ENCODE measurements at places on chromosomes 11 and 22. TPM values are rescaled to one million over a fixed set of nuclear protein-coding genes. Genes with fewer than 3 reads are reported as not detected.

The SCUBE1 gene
- 10.9 TPM for polyA plus RNA-seq

The KCNK4 gene
- not detected for polyA plus RNA-seq

The OR52H1 gene
- not detected for polyA plus RNA-seq

The LMO1 gene
- 0.25 TPM for polyA plus RNA-seq

The MMP12 gene
- 4.2 TPM for polyA plus RNA-seq

The TSPO gene
- polyA plus RNA-seq = 12.2 TPM

The ART1 gene
- polyA plus RNA-seq = not detected

The CARD18 gene
- polyA plus RNA-seq = not detected

The DDTL gene
- 9.7 TPM for polyA plus RNA-seq

The DNAJC4 gene
- polyA plus RNA-seq = 63.6 TPM

The SLC39A13 gene
- 55.8 TPM for polyA plus RNA-seq

The PKDREJ gene
- polyA plus RNA-seq = 0.36 TPM

The TEX12 gene
- polyA plus RNA-seq = 0.28 TPM

GRCh38 chr11:29251738-29252137, 765.1 kb downstream of the KCNA4 start:
- no peak for DNase-seq

GRCh38 chr11:7645206-7645605, 28.1 kb downstream of the CYB5R2 start:
- no peak for DNase-seq

- DNase-seq = no peak
Observed at GRCh38 chr11:116853461-116854073, 16.1 kb upstream of the APOA1 start.

GRCh38 chr11:71447791-71448256, 369 bp downstream of the DHCR7 start:
- peak; percentile 21 for DNase-seq

DNA sequence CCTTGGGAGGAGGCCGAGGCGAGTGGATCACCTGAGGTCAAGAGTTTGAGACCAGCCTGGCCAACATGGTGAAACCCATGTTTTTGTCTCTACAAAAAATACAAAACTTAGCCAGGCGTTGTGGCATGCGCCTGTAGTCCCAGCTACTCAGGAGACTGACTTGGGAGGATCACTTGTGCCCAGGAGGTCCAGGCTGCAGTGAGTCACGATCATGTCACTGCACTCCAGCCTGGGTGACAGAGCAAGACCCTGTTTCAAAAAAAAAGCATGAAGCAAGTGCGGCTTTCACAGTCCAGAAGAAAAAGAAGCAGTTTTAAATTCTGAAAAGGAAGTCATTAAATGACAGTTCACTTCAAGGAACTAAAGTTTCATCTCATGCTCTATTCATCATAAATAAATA, 7.1 kb upstream of the LTO1 start:
- DNase-seq = no peak

GRCh38 chr11:77214557-77214956, 86.5 kb downstream of the MYO7A start:
- no peak for DNase-seq

DNA sequence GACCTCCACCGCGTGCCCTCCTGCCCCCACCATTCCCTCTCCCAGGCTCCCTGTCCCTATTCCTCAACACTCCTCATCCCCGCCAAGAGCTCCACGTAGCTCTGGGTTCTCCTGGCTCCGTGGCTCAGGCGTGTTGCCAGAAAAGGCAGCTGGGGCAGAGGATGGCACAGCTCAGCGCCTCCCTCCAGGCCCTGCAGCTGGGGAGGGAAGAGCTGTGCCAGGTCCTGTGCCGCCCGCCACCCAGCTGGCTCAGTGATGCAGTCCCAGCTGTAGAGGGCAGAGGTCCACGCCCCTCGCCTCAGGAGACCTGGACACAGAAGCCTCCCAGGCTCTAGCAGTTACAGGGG, 4.2 kb downstream of the ARHGAP1 start:
- DNase-seq = no peak

DNA sequence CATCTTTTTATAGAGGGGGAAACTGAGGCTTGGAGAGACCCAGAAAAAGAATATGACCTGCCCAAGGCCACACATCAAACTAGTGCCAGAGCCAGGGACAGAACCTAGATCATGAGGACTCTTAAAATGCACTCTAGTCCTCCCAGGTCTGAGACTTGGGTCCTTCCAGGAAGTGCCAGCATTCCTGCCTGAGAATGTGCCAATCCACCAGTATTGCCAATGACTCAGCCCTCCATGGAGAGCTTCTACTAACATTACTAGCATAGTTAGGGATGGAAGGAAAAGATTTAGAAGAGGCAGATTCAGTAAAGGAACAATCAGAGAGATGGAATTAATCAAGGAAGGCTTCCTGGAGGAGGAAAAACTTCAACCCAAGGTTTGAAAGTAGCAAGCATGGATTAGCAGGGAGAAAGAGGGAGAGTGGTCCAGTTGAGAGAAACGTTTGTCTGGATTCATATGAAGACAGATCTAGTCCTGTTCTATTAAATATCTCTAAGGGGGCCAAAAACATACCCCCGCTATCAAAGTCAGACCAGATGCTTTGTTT, 20.1 kb upstream of the SMIM35 start:
- no peak for DNase-seq

DNA sequence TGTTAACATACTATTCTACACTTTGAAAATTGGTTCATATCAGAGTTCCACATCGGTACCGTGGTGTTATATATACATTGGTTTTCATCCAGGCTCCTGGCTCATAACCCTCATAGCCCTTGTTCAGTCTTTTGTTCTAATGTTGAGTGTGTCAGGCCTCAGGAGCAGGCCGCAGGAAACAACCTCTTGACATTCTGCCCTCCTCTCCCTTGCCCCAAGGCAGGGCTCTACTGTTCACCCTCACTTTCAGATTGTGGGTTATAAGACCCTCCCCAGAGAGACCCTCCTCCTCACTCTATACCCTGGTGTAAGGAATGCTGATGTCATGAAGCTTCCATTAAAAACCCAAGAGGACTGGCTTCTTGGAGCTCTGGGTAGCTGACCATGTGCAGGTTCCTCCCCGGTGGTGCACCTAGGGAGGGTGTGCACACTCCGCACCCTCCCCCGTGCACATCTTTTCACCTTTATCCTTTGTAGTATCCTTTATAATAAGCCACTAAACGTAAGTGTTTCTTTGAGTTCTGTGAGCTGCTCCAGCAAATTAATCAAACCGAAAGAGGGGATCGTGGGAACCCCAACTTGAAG, 12.1 kb downstream of the SSH3 start:
- DNase-seq = no peak

DNA sequence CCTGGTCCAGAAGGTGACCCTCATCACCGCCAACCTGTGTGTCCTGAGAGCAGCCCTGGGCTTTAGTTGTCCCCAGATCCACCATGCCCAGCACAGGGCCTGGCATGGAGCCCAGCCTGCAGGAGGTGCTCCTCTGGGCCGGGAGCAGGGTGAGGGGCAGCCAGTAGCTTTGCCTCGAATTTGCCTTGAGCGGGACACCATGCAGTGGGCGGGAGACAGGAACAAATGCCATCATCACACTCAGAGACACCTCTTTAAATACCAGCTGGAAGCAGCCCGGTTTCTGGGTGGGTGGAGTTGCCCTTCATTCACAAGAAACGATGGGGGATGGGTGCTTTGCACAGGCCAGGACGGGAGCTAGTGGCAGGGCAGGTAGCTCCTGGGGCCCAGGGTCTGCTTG, 19.3 kb downstream of the FLRT1 start:
- no peak for DNase-seq

- no peak for DNase-seq
Observed at GRCh38 chr11:122422682-122423081, 232.8 kb upstream of the UBASH3B start.

DNA sequence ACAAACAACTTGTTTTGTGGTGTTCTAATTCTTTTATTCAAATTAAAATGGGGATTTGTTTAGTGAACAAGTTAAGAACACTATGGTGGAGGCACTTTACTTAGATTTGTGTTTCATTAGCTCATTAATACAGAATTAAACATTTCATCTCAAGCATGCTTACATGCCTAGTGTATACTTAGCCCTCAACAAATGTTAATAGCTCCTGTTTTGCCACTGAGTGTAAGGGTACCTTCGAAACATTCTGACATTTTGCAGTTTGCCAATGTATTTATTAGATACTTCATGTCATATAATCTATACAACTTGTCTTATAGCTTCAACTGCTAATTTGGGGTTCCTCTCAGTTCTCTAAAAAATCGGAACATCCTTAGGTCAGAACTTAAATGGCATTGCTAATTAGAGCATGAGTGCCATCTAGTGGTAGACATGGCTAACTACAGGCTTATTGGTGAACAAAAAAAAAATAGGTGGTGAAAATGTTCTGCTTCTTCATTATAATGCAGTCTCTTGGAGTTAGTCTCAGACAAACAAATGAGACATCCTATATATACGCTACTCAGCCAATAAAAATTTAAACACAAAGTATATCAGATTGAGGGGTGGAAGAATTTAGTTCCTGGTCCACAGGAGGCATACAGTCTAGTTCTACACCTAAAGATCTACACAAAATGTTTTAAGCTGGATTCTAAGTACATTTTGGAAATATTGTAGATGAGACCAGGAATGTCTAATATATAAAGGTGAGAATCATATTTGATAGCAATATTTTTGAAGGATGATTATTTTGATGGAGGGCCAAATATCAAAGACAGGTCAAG, 4.9 kb upstream of the CNTN5 start:
- DNase-seq = peak; percentile 47

- DNase-seq = no peak
Observed at GRCh38 chr11:9732453-9732852, 68.6 kb downstream of the SWAP70 start.

DNA sequence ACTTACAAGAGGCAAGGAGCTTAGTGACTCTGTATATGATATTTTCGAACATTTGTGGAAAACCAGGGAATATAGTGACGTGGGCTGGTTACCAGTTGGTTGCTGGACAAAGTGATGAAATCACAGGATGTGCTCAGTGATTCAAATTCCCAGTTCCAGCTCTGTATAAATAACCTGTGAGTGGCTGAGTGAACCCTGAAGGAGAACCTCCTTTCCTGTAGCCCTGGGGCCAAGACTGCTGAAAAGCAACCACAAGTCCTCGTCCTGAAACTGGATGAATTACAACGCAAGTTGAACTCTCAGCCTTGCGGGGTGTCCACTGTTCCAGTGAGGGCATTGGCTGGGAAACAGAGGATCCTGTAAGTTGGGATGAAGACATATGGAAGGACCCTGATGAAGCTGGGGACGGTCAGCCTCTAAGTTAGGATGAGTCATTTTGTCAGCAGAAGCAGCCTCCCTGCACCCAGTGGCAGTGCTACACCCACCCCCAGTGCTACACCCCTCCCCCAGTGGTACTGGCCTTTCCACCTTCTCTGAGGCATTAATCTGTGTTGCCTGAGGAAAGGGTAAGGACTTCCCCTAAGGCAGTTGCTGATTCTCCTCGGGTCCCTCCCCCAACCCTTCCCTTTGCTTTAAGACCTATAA, 22.0 kb upstream of the CD81 start:
- DNase-seq = no peak

DNA sequence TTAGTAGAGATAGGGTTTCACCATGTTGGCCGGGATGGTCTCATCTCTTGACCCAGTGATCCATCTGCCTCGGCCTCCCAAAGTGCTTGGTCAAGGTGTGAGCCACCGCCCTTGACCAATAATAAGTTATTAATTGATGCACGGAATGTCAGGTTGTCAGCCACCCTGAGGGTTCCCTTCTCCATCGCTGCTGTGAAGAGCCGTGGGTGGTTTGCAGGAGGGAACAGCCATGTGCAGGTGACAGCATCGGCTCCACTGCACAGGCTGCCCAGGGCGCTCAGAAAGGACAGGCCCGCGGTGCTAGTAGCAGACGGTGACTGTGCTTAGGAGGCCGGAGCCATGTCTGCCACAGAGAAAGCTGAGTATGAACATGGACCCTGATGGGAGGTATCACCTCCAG, 814.0 kb downstream of the BRD1 start:
- DNase-seq = no peak

GRCh38 chr22:26725012-26725676, 67.8 kb downstream of the MIAT start:
- DNase-seq = no peak

DNA sequence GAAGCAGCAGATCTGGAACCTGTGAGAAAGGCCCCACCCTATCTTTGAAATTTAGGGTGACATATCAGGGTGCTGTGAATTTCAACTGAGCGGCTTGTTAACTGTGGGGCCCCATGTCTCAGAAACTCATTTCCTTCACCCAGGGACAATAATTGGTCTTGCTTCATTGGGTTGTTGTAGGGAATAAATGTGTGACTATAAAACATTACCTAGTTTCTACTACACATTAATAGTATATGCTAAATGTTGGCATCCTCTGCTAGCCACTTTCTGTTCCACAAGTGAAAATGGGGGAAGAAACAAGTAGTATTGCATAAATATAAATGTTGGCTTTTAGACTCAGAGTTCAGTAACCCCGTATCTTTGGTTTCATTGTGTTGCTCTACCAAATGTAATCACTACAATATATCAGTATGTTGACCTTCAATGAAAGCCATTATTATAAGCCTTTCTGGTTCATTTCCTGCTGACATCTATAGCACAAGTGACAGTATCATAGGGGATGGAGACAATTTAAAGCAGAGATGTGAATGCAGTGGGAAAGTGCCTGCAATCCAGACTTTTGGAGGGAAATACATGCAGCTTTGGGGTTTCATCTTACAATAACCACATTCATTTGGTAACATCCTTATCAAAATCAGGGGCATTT, 905.5 kb upstream of the RAG2 start:
- no peak for DNase-seq

GRCh38 chr11:105220121-105220520, 80.6 kb upstream of the CARD18 start:
- no peak for DNase-seq

DNA sequence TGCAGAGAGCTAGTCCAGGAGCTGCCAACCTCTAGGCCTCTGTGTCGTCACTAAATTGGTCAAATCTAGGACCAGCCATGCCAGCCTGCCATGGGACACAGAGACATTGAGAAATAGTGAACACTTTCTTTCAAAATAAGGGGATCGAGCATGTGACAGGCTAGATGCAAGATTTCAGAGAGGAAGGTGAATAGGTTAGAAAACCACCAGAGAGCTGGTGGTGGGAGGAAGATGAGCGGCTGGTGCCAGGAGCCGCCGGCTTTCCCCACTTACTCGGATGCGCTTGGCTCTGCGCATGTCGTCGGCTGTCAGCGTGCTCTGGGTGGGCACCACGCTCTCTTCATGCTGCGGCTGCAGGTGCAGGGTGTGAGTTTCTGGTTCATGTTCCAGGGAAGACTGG, 35.4 kb upstream of the NFRKB start:
- DNase-seq = no peak

- peak; percentile 39 for DNase-seq
Observed at GRCh38 chr11:11349870-11350337, 3.1 kb downstream of the CSNK2A3 start.

DNA sequence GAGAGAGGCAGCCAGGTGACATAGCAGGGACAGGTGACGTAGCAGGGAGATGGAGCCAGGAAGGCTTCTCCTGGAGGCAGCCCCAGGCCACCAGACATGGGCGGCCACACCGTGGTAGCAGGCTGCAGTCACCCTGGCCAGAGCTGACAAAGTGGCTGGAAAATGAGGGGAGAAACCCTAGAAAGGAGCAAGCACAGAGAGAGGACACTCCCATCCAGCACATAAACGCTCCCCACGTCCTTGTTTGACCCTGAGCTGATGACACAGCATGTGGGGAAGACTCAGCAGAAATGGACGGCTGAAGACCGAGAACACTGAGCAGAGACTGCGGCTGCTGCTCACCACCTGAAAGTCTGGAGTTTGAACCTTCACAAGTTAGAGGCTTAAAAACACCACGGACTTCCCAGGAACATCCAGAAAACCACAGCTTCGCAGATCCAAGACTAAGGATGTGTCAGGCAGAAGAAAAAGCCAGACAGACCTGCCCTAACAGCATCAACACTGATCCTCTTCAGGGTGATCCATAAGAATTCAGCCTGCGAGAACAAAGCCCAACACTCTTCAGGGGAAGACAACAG, 28.7 kb downstream of the DRD4 start:
- no peak for DNase-seq

- no peak for DNase-seq
Observed at GRCh38 chr11:120009938-120010337, 128.0 kb downstream of the TRIM29 start.

Measured in renal cortex interstitium (tissue), 15 donors.